ENCODE measurements at places on chromosomes 3 and 15.

- DNase-seq, result no peak
Measured at GRCh38 chr15:36858423-36858822, 241.9 kb downstream of the MEIS2 start.

DNA sequence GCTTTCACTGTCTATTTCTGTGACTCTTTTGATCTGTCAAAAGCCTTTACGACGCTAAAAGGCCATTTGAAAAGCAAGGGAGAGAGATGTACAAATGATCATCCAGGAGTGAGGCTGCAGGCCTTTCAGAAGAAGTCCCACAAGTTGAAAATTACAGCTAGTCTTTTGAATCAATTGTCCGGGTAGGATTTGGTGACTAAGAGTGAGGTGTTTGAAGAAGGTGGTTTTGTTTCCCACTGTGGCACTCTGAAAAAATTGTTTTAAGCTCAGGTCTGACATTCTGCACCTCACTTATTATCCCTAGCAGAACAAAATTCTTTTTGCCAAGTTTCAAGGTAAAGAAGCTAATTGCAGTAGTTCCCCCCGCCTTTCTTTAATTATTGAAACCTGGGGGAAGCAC, 50.8 kb upstream of the TMEM108 start:
- no peak for DNase-seq

DNA sequence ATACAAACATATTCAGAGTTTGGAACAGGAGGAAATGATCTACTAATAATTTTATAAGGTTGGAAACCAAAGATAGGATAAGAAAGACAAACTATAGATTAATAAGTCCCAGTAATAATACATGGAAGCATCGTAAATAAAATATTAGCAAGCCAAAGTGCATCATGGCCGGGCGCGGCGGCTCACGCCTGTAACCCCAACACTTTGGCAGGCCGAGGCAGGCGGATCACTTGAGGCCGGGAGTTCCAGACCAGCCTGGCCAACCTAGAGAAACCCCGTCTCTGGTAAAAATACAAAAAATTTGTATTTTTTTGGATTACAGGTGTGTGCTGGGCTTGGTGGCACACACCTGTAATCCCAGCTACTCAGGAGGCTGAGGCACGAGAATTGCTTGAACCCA, 14.9 kb downstream of the MUC4 start:
- DNase-seq, result no peak

DNA sequence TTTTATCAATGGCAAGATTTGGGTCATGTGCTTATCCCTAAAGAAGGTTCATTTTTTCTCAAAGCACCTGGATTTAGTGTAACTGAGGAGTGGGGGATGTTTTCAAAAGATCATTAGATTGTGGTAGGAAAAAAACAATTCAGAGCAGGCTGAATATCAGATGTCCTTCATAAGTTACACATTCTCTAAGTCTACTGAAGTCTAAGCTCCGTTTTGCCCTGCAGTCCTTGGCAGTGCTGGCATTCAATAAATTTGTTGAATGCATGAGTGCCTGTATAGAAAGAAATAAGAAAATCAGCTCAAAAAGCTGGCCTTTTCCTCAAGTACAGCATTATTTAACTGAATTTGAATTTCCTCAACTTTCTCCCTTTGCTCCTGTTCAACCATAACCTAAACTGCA, 819.0 kb upstream of the GRM7 start:
- no peak for DNase-seq

GRCh38 chr3:161014843-161015749, 90.1 kb downstream of the B3GALNT1 start:
- DNase-seq, result no peak

GRCh38 chr15:50758712-50759205, 6.7 kb downstream of the SPPL2A start:
- no peak for DNase-seq

- DNase-seq, result no peak
Measured at GRCh38 chr3:192652727-192653126, 74.6 kb downstream of the FGF12 start.

DNA sequence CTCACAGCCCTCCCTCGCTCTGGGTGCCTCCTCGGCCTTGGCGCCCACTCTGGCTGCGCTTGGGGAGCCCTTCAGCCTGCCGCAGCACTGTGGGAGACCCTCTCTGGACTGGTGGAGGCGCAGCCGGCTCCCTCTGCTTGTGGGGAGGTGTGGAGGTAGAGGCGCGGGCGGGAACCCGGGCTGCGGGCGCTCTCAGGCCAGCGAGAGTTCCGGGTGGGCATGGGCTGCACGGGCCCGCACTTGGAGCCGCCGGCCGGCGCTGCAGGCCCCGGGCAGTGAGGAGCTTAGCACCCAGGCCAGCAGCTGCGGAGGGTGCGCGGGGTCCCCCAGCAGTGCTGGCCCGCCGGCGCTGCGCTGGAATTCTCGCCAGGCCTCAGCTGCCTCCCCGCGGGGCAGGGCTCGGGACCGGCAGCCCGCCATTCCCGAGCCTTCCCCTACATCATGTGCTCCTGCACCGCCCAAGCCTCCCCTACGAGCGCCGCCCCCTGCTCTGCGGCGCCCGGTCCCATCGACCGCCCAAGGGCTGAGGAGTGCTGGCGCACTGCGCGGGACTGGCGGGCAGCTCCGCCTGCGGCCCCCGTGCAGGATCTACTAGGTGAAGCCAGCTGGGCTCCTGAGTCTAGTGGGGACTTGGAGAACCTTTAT, 46.0 kb upstream of the GSK3B start:
- no peak for DNase-seq

DNA sequence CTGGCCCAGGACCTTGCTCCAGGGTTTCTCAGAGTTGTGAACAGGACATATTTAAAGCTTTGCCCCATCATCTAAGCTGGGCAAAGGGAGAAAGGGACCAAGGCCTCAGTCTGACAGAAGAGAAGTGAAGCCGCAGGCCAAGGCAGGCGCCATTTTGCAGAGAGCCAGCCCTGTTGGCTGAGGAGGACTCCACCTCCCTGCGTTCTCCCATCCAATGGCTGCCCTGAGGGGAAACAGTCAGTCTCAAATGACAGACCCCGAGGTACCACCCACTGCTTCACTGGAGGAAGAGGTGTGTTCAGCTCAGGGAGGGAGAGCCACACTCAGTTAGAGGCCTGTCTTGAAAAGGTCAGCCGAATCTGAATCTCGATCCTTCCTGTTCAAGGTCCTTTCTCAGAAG, 86.1 kb downstream of the ADAMTS17 start:
- DNase-seq, result no peak

GRCh38 chr3:60316121-60316797, 935.0 kb downstream of the FHIT start:
- DNase-seq, result no peak

GRCh38 chr15:63941698-63942465, 104.4 kb downstream of the DAPK2 start:
- DNase-seq, result no peak

Data from urothelium cell line (cell line).